ENCODE measurements at places on chromosomes 1 and 21. TPM values are rescaled to one million over a fixed set of nuclear protein-coding genes. Genes with fewer than 3 reads are reported as not detected.
A peak's percentile ranks its signal among the peaks of the same experiment; 100 is the strongest.

DNA sequence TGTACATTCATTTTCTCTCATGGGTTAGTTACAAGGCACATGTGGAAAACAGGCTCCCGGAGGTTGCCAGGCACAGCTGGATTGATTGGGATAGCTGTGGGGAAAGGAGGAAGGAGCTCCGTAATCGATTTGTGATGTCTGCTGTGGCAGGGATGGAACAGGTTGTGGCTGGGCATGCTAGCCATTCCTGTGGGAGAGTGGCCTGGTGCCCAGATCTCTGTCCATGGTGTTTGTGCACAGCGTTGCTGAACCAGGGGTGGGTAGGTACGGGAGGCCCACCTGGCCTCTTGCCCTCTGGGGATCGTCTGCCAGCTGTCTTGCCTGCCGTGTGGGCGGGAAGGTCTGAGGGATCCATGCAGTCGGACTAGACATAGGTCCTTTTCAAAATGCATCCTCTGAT is 302.8 kb upstream of the VAMP3 start:
- H3K36me3 ChIP-seq: no peaks in the 10 kb centered on the region
- H3K4me3 ChIP-seq: no peak overlapping the region
- no peak overlapping the region for H3K27ac ChIP-seq

- no peaks in the 10 kb centered on the region for H3K27me3 ChIP-seq
- DNase-seq: no peak
- H3K36me3 ChIP-seq: peaks cover 5% of the 10 kb centered on the region
Measured at GRCh38 chr1:59669752-59670312, 144.9 kb upstream of the HOOK1 start.

- DNase-seq: no peak
- H3K4me3 ChIP-seq: peak overlapping the region; percentile 2
Measured at GRCh38 chr1:172354291-172355274, 65.9 kb upstream of the C1orf105 start.

DNA sequence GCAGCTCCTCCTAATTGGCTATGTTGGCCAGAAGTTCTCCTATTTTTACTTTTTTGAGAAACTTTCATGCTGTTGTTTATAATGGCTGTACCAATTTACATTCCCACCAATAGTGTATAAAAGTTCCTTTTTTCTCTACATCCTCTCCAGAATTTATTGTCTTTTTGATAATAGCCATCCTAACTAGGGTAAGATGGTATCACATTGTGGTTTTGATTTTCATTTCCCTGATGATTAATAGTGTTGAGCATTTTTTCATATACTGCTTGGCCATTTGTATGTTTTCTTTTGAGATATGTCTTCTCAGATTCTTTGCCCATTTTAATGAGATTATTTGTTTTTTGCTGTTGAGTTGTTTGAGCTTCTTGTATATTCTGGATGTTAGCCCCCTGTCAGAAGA is 46.8 kb downstream of the NTMT2 start:
- H3K4me1 ChIP-seq: no peaks in the 10 kb centered on the region
- peaks cover 3% of the 10 kb centered on the region for H3K27me3 ChIP-seq
- no peak overlapping the region for H3K27ac ChIP-seq
- no peak for DNase-seq

DNA sequence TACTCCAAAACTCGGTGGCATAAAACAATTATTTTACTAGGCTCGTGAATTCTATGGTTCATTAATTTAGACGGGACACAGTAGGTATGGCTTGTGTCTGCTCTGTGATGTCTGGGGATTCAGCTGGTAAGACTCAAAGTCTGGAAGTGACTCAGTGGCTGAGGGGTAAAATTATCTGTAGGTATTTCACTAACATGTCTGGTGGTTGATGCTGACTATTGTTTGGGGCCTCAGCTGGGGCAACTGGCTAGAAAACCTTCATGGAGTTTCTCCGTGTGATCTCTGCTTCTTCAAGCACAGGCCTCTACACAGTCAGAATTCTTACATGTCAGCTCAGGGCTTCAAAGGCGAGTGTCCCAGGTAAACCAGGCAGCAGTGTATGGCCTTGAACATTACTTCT is 41.2 kb upstream of the KLF17 start:
- H3K27me3 ChIP-seq: peaks cover 3% of the 10 kb centered on the region
- no peak overlapping the region for H3K4me3 ChIP-seq
- no peak overlapping the region for H3K27ac ChIP-seq
- H3K4me1 ChIP-seq: peaks cover 17% of the 10 kb centered on the region
- no peak for DNase-seq

DNA sequence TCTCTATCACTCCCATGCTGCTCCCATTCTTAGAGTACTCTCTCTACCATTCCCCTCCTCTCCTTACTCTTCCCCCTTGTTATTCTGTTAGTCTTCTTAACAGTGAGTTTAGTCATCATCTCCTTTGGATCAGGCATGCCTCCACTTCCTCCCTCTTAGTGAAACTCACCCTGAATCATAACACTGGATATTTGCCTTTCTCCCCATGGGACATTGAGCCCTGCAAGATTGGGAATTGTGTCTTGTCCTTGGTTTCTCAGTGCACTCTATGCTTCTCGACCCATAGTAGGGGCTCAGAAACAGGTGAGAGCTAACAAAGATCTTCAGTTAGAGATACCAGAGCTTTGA is 68.3 kb upstream of the GCLM start:
- H3K4me1 ChIP-seq: no peaks in the 10 kb centered on the region
- no peak overlapping the region for H3K4me3 ChIP-seq
- DNase-seq: no peak
- H3K27me3 ChIP-seq: peaks cover 2% of the 10 kb centered on the region
- H3K36me3 ChIP-seq: no peaks in the 10 kb centered on the region

DNA sequence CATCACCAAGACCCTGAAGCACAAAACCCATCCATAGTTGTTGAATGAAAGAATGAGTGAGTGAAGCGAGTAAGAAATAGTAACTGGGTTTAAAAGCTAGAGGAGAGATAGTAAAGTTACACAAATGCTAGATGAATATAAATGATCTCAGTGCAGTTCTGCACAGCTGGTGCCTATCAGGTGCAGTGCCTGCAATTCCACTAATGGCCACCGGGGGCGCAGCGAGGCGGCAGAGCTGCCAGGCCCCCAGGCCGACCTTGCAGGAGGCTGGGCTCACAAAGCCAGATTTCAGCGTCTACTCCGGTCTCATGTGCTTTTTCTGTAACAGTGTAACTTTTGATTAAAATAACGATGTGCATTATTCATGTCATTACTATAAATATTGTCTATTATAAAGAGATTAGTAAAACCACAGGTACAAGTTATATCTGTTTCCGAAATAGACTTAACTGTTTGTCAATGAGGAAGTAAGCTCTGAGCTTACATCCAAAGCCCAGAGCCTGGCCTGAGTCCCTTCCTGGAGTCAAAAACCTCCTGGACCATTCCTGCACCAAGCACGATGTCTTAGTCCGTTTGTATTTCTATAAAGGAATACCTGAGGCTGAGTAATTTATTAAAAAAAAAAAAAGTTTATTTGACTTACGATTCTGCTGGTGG is 477.6 kb downstream of the NPHP4 start:
- peaks cover 22% of the 10 kb centered on the region for H3K27me3 ChIP-seq
- no peak overlapping the region for H3K27ac ChIP-seq
- H3K4me1 ChIP-seq: no peaks in the 10 kb centered on the region

DNA sequence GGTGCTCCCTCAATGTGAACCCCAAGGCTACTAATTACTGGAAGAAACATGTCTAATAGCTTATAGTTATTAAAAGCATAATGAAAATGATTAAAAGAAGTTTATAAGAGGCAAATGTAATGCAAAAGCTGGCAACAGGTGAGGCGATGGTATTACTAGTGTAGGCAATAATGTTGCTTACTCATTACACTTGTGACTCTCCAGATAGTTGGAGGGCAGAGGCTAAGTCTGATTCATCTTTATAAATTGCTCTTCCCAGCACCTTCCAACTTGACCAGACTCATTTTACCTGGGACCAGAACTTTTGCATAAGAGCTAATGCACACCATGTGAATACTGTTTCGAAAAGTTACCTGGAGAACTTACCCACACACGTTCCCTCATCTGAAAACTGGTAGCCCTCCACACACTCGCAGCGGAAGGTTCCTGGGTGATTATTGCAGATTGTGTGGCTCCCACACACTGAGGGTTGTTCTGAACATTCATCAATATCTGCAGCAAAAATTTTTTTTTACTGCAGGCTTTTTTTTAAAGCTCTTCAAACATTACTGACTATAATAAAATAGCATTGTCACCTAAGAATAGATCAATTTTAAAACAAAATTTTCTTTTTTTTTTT is 48.0 kb downstream of the NID1 start:
- no peak overlapping the region for H3K4me3 ChIP-seq
- no peaks in the 10 kb centered on the region for H3K36me3 ChIP-seq
- no peak overlapping the region for H3K27ac ChIP-seq
- H3K4me1 ChIP-seq: no peaks in the 10 kb centered on the region
- peaks cover 6% of the 10 kb centered on the region for H3K27me3 ChIP-seq

Gene ZBTB40
- total RNA-seq: 32.5 TPM

Gene C1QTNF12
- 2.5 TPM for total RNA-seq

Gene KCNQ4
- 0.27 TPM for total RNA-seq

Gene SLC9C2
- not detected for total RNA-seq

Gene C1orf185
- total RNA-seq: not detected

Gene MTARC1
- 2.2 TPM for total RNA-seq

Gene LCE1D
- total RNA-seq: not detected
